Left colon (tissue), 2 donors: ENCODE measurements at places on chromosomes 3 and 15.

DNA sequence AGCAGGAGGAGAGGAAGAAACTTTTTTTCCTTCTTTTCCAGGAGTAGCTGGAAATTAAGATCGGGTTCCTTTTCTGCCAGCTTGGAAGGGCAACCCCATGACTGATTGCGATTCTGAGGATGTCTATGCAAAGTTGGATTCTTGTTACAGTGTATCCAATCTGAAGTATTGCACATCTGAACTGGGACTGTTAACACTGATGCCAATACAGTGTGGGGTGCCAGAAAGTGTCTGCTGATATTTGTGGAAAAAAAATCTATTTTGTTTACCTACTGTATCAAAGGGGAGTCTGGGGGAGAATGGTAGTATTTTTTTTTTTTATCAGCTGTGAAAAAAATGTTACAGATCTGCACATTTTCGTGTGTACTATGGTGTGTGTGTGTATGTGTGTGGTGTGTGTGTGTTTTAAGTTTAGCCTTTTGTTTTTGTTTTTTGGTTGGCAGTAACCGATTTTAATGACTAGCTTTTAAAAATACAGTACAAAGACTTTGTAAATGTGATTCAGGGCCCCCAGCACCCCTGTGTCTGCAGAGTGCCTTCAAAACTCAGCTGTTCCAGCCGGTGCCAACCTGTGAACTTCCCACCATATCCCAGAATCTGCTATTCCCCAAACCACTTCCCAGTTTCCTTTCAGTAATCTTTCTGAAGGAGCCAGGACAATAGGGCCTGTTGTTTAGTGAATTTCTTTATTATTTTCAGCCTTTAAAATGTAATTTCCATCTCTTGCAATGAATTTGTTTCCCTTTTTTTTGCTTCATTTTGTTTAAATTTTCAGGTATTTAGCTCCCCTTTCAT lies 1.9 kb downstream of the RAP2B start:
- no peak for DNase-seq

GRCh38 chr15:38085114-38085513 lies 150.7 kb downstream of the TMCO5A start:
- no peak for DNase-seq

DNA sequence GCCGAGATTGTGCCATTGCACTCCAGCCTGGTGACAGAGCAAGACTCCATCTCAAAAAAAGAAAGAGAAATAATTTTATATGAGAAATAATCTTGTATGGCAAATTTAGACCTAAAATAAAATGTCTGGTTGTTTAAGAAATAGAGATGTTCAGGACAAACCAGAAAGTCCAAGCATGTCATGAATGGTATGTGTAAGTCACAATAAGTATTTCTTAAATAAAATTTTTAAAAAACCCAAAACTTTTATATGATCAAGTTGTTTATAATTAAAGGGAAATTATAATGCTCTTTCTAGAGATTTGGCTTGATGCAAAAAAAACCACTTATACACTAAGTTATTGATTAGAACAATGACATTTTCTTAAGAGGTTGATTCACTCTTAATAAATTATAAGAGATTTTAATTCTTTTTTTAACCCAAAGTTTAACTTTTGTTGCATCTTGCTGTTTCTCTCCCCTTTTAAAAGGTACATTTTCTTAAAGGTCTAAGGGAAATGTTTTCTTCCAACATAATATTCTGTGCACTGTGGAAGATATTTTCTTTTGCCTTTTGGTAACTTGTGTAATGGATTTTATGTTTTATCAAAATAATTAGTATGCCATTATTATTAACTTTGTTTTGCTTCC lies 105.7 kb downstream of the RTP4 start:
- no peak for DNase-seq

DNA sequence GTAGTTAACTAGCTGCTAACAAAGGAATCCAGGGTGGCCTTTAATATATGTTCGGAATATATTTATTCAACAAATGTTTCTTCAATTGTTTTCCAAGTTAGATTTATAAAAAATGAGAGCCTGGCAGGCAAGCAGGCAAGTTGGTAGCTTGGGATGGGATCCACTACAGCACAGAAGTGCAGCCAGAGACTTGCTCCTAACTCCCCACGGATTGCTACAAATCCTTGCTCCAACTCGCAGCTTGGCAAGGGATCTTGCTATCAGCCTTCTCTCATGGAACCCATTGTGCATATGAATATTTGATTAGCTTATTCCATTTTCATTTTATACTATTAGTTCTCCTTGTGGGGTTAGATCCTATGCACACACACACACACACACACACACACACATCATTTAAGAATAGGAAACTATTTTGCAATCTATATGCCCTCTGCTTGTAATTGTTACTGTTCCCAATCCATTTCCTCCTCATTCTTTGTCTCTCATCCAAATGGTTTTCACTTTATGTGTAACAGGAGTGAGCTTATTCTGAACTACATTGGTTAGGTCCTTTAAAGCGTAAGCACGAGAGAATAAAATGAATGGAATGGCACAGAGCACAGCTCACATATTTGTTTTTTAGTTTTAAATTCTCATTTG lies 505.6 kb downstream of the LPP start:
- DNase-seq = no peak

DNA sequence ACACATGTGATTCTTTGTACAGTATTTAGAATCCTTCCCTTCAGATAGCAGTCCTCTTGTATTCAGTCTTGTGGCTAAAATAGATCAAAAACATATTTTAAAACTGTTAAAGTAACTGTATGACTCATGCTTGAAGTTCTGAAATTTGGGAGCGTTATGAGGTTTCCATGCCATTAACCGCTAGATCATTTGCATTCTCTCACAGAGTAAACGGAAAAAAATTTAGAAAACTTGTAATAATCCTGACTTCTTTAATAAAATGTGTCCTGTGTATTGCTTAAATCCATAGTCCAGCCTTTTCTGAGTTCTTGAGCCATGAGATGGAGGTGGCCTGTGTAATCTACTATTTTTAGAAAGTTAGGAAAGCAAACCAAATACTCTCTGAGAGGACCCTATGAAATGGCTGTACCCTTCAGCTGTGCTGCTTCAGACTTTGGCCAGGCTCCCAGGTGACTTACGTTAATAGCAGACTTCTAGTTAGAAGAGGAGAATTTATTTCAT lies 33.8 kb downstream of the MBNL1 start:
- no peak for DNase-seq
